Heart left ventricle (tissue), 16 donors: ENCODE measurements at places on chromosomes 4 and X. TPM values are rescaled to one million over a fixed set of nuclear protein-coding genes. Genes with fewer than 3 reads are reported as not detected.

Gene GABRG1
- not detected for polyA plus RNA-seq

Gene ENOPH1
- polyA plus RNA-seq: 37.0 TPM

Gene RUFY3
- 12.8 TPM for polyA plus RNA-seq

Gene FDCSP
- polyA plus RNA-seq: not detected

Gene SPARCL1
- 400 TPM for polyA plus RNA-seq

Gene VEGFC
- 7.3 TPM for polyA plus RNA-seq

Gene ALAS2
- polyA plus RNA-seq: 0.06 TPM

Gene TRPC5OS
- polyA plus RNA-seq: not detected

Gene UCP1
- polyA plus RNA-seq: 0.14 TPM

Gene SSX4B
- polyA plus RNA-seq: not detected

Gene MAGED4
- polyA plus RNA-seq: 1.5 TPM

Gene EVC2
- polyA plus RNA-seq: 0.95 TPM

Gene TCP11X2
- not detected for polyA plus RNA-seq

Gene PCDH10
- polyA plus RNA-seq: under 0.01 TPM

Gene PROM1
- 1.9 TPM for polyA plus RNA-seq

Gene SOX3
- polyA plus RNA-seq: not detected

Gene DCAF4L1
- 0.11 TPM for polyA plus RNA-seq

Gene FRG1
- 53.1 TPM for polyA plus RNA-seq

Gene PRRG3
- polyA plus RNA-seq: 0.61 TPM

Gene CFI
- 11.2 TPM for polyA plus RNA-seq

Gene MAGEA8
- not detected for polyA plus RNA-seq

Gene LANCL3
- polyA plus RNA-seq: 0.08 TPM

Gene SSX4
- polyA plus RNA-seq: not detected

Gene PDGFRA
- polyA plus RNA-seq: 17.6 TPM

Gene IQSEC2
- polyA plus RNA-seq: 16.1 TPM

Gene KLB
- 0.18 TPM for polyA plus RNA-seq

Gene TRIML1
- polyA plus RNA-seq: not detected

Gene CCDC110
- 0.55 TPM for polyA plus RNA-seq

Gene TMEM164
- polyA plus RNA-seq: 117 TPM

Gene EGF
- 3.7 TPM for polyA plus RNA-seq

Gene BDH2
- 23.0 TPM for polyA plus RNA-seq

Gene RXFP1
- not detected for polyA plus RNA-seq

Gene PRSS12
- polyA plus RNA-seq: not detected

Gene ATP1B4
- polyA plus RNA-seq: 0.15 TPM

Gene RAB33A
- 5.8 TPM for polyA plus RNA-seq

Gene DOK7
- polyA plus RNA-seq: 89.5 TPM

Gene PABPC5
- polyA plus RNA-seq: 0.36 TPM

Gene JCHAIN
- polyA plus RNA-seq: 0.85 TPM

Gene CLNK
- polyA plus RNA-seq: 0.01 TPM

Gene RHOXF1
- polyA plus RNA-seq: 0.38 TPM

Gene ATP2B3
- not detected for polyA plus RNA-seq
